Stimulated activated effector memory CD8-positive, alpha-beta T cell treated with anti-CD3 and anti-CD28 coated beads, Interleukin-12 subunit alpha, Interleukin-12 subunit beta, amount 100 ng/mL, for 72 hours (primary cell): ENCODE measurements at places on chromosomes 1 and 21.

GRCh38 chr1:90544356-90544755 is 172.7 kb downstream of the BARHL2 start:
- no peak for DNase-seq

DNA sequence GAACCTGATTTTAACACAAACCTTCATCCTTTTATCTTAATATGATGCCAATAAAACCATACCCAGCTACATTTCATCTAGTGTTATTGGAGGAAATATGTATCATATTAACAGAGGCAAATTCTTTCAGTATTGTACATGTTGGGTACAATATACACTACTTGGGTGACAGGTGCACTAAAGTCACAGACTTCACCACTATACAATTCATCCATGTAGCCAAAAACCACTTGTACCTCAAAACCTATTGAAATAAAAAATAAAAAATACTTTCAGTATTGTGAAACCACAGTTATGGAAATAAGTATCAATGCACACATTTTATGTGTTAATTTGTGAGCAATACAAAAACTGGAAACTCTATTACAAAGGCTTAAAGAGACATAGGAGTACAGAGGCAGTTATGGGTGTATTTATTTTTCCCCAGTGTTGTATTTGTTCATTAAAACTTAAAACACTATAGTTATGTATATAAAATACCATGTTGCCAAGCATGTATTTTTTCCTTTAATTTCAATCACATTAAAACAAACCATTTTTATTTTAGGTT is 25.1 kb upstream of the GPR88 start:
- no peak for DNase-seq

GRCh38 chr1:24770881-24771280 is 25.6 kb downstream of the CLIC4 start:
- DNase-seq = no peak

DNA sequence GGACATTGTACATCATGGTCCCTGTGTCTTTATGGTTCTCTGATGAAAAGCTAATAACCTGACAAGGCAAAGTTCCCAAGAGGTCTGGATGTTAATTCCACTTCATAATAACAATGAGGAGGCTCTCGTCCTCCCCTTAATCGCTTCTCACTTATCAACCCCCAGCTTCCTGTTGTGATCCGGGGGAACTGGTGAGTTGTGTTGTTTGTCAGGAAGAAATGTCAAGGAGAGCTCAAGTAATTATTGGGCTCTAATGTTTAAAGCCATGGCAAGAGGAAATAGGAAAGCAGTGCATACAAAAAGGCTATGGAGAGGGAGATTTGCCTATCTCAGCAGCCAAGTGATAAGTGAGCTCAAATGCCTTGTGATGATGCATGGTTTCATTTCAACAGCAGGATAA is 42.8 kb upstream of the RASAL2 start:
- no peak for DNase-seq

DNA sequence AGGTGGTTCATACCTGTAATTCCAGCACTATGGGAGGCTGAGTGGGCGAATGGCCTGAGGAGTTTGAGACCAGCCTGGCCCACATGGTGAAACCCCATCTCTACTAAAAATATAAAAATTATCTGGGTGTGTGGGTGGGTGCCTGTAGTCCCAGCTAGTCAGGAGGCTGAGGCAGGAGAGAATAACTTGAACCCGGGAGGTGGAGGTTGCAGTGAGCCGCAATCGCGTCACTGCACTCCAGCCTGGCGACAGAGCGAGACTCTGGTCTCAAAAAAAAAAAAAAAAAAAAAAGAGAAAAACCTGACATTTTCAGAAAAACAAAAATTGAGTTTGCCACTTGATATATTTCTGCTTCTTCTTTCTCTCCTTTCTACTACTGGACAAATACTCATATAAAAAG is 24.3 kb downstream of the CA6 start:
- DNase-seq = no peak

GRCh38 chr21:39120876-39121599 is 62.2 kb downstream of the PSMG1 start:
- DNase-seq = no peak

GRCh38 chr1:41580520-41581172 is 96.2 kb upstream of the EDN2 start:
- DNase-seq = no peak

- DNase-seq = no peak
These were observed 37.5 kb downstream of the C1orf141 start for GRCh38 chr1:67097305-67097704.

DNA sequence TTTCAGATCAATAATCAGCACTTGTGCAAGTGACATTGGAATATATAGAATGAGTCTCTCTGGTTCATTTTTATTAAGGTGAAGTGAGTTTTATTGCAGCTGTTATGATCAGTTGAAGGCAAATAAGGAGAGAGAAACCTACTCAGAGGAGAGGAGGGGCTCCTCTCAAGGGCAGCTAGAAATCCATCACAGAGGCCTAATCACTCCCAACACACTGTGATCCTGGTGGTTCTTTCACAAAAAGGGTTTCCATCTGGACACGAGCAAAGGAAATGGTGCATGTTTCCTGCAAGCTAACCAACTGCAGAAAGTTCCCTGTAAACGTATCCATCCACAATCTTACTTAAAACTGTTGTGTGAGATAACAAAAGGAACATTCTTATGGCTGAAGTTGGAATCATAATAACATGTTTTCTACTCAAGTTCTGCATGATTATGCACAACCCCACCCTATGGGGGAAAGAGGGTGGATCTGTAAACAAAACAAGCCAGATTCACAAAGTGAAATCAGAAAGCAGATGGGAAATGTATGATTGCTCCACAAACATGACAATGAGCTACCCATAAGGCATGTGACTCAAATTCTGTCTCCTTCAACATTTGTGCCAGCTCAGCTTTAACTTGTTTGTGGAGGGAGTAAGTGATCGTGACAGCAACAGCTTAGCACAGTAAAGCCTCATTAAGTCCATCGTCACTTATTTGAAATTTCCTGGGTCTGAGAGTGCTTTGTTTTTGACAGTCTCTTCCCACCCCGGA is 141.2 kb upstream of the ST6GALNAC5 start:
- no peak for DNase-seq
